ENCODE measurements at places on chromosomes 3 and 15.
A peak's percentile ranks its signal among the peaks of the same experiment; 100 is the strongest.

GRCh38 chr3:99878005-99878404 is 60.3 kb downstream of the CMSS1 start:
- no peak for DNase-seq

- DNase-seq: peak; percentile 88
These were observed 45.0 kb downstream of the TNK2 start for GRCh38 chr3:195863121-195864061.

DNA sequence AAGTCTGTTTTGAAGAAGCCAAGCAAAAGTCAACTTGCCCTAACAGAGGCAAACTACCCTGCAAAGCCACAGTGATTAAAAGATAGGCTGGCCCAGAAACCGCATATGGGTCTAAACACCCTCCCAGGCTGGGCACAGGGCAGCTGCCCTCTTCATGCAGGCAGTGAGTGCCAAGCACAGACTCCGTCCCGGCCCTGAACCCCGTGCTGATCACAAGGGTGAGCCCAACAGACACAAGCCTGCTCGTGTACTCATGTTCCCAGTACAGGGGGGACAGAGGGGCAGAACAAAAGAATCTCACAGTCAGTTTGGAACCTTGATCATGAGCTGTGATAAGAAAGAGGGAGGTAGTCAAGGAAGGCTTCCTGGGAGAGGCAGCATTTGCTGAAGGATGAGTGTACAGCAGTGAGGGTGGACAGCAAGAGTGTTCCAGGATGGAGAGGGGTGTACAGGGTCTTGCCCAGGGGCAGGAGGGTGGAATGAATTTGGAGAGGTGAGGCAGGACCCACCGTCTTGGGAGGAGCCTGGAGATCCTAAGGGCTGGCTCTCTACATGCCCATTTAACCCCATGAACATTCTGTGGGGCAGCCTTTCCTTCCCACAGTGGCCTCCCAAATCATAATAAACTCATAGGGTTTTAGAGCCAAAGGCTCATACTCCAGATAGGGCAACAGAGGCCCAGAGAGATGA is 43.2 kb upstream of the PRR23E start:
- DNase-seq: no peak

DNA sequence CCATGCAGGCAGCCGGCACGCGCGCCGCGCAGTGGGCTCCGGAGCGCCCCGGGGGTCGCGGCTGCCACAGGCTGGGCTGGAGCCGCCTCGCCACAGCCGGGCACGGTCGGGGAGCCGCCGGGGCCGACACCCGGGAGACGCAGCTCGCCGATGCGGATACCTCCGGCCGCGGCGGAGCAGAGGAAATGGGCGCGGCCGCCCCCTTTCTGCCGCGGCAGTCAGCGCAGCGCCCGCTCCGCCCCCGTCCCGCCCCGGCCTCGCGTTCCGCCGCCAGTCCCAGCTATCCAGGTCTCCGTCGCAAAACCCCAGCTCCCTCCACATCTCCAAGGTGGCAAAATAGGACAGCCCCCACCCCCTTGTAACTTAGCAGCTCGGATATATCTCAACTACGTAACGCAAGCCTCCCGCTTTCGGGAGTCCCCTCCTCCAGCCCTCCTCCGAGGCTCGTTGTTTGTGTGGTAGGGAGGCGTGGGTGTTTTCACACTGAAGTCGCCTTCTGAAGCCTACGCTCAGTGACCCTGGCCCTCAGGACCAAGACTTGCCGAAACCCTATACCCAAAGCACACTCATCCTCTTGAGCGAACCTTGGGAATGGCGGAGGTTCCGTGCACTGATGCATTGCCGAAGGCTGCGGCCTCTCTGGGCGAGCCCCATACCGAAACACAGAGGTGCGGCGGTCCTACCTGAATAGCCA is at the start of gene SH3BP5:
Gene SH3BP5 (minus strand): TSS at position 182 of the 694 bp plus-strand sequence. CDS start 178 bp downstream, at position 4.
- DNase-seq: peak; percentile 60

DNA sequence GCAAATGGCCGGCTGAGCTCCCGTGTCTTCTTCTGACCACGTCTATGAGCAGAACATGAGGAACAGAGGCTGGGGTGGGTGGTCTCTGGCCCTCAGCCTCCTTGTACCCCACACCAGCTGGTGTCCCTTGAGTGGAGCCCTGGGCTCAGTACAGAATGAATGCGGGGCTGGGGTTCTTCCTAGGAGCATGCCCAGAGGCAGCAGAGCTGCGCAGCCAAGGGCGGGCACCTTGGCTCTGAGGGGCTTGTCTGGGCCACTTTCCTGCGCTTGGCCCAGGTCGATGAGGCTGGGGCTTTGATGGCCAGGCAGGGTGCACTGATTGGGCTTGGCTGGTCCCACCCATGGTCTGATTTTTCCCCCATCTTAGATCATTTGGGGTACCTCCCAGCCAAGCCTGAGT is 6.4 kb downstream of the SCN5A start:
- DNase-seq: no peak

DNA sequence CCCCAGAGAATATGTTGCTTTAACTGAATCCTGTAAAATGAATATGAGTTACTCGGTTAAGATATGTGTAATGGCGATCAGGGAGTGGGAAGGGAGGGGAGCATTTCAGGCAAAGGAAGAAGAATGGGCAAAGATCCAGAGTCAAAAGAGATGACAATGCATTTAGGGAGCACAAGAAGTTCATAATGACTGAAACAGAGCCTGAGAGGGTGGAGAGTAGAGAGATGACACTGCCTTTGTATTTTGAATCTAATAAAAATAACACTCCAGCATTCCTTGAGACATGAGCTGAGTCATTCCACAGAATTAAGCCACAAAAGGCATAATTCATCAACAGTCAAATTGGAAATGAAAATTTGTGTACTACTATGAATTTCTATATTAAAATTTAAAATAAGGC is 105.3 kb upstream of the PEX5L start:
- no peak for DNase-seq

DNA sequence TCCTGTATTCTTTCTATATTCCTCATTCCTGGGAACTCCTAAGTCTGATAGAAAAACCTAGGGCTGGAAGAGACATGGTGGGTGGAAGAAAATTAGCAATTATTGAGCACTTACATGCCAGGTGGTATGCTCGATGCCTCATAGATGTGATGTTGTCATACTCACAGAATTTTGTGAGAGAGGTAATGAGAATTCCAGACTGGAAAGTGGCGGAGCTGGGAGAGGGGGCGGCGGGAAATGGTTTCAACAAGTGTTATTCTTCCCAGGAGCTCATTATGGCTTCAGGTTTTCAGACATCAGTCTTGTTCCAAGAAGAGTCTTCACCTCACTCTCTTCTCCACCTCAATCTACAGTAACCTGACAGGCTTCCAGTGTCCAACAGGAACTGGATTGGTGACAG is 16.2 kb downstream of the TIMP4 start:
- no peak for DNase-seq

- no peak for DNase-seq
These were observed 695.2 kb downstream of the TUSC7 start for GRCh38 chr3:117404730-117405129.

- no peak for DNase-seq
These were observed 17.1 kb downstream of the GBE1 start for GRCh38 chr3:81744366-81744765.

DNA sequence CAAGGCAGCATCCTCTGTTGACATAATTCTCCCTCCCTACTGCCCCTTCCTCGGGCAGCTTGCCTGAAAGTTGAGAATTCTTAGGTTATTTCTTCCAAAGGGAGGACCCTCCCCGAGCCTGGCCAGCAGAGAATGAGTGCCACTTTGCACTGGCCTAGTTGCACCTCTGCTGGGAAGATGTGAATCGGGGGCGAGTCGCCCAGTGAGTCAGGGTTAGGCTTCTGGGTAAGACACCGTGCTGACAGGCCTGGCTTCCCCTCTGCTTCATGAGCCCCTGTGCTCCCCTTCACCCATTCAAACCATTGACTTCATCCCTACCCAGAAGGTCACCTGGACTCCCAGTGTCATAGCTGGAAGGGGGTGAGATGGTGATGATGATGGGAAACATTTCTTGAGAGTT is 82.3 kb downstream of the AAGAB start:
- DNase-seq: no peak

- no peak for DNase-seq
These were observed 56.0 kb downstream of the KBTBD12 start for GRCh38 chr3:127970966-127971592.

DNA sequence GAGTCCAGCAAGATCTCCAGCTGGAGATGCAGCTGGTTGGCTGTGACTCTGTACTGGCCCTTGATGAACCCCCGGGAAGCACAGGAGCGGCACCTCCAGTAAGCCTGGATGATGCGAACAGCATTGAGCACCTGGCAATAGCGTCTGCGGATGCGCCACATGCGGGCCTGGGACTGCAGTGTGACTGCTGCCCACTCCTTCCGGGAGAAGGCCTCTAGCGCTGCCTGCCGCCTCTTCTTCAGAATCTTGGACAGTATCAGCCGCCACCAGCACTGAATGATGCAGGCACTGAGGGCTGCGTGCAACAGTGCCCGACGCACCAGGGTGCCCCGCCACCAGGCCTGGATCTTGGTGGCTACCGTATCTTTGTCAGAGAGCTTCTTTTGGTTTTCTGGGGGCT is 8.2 kb downstream of the IQCF1 start:
- no peak for DNase-seq

DNA sequence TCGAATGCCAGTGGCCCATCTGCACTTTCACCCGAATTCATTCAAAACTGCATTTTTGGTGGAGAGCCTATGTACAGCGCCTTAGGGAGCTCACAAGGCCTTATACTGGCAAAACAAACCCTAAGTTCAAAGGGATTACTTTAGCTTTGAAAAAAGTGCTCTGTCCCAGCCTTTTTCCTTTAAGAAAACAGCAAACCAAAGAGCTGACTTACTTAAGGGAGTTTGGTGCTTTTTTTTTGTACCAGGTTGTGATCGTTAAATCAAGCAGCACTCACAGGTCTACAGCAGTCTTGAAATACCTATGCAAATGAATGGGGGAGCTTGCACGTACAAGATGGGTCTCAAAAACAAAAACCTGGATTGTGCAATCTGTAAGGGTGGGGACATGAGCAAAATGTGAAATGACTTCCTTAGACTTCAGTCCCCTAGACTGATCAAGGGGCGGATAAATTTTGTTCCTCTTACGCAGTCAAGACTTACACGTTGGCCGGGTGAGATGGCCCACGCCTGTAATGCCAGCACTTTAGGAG is 11.6 kb upstream of the PIK3CB start:
- DNase-seq: no peak

DNA sequence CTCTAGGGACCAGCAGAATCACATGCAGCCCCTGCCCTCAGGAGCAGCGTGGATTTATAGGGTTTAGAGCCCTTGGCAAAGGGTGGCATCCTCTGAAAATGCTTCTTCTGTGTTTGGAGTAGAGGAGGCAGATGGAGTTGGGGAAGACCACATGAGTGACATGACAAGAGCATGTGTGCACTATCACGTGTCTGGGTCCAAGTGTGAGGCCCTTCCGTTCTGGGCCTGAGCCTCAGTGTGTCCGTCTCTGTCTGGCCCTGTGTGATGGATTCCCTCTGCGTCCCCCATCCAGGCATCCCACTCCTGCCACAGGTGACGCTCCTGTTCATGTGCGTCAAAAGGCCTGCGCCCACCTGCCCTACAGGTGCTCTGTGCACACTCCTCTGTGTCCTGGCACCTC is 30.1 kb downstream of the FGD5 start:
- no peak for DNase-seq

DNA sequence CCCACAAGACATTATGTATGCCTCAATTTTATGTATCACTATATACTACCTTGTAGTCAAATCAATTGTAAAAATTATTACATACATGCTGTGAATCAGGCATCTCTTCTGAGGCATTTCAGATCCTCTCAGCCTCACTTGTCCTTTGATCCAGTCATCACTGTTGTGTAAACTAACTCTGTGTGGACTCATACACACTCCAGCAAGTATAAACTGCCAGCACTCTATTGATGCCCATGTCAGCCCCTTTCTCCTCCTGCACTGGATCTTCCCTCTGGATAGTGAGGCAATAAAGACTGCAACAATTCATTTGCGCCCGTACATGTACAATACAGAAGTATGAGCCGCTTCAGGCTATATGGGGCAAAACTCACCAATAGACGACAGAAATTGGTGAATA is 364.7 kb upstream of the TGFBR2 start:
- DNase-seq: no peak

DNA sequence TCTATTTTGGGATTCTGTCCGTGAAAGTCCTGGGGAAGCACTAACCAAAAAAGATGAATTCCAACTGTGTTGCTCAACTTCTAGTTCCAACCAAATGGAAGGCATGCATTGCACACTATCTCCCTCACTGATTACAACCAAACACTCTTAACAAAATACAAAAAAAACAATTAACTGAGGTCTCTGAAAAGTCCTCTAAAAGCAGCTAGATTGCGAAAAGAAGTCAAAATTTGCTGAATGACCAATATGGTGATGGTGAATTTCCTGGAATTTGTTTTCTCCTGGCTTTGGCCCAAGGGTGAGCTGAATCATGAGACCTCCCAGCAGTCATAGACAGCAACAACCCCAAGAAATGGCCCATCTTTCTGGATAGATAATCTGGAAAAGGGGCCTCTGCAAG is 28.3 kb downstream of the CYP19A1 start:
- no peak for DNase-seq

DNA sequence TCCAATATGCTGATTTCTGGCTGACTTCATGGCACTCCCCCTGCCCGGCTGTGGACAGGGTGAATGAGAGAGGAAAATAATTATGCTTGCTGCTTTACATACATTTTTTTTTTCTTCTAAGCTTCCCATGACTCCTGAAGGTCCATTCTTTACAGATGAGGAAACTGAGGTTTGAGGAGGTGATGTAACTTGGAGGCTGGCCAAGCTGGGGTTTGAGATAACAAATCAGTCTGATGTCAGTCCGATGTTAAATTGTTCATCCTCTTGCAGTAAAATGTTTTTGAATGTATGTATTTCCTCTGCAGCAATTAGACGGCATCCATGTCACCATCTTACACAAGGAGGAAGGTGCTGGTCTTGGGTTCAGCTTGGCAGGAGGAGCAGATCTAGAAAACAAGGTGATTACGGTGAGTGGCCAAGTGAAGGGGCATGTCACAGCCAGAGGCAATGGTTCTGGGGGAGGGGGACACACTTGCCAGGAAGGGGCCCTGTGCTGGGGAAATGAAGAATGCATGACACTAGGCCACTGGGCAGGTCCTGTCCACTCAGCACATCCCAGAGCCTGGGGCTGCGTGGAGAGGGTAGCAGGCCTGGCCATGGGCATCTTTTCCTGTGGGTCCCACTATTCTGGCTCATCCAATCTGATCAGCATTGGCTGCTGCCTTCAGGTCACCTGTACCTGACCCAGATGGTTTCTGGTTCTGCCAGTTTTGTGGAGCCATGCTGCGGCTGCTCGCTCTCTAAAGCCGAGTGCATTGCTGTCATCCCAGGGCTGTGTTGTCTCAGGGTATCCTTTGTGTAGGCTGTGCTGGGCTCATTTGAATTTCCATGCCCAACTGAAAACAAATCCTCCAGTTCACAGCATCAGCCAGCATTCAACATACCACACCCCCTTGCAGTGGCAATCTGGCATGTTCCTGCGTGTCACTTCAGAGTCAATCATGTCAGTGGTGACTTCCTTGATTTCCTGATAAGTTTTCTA is 20.4 kb downstream of the STARD5 start:
- DNase-seq: no peak

DNA sequence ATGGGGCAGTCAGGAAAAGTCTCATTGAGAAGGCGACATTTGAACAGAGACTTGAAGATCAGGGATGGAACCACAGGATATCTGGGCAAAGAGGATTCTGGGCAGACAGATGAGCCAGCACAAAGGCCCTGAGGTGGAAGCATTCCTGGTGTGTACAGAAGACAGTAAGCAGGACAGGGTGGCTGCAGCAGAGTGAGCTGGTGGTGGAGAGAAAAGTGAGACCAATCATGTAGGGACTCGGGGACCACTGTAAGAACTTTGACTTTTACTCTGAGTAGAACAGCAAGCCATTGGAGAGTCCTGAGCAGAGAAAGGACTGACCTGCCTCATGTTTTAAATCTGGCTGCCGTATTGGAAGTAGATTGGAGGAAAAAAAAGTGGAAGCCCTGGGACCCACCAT is 29.9 kb upstream of the LRRFIP2 start:
- no peak for DNase-seq

GRCh38 chr3:195010551-195011100 is 260.3 kb downstream of the XXYLT1 start:
- DNase-seq: no peak
